ENCODE measurements at places on chromosomes 6 and 20.

GRCh38 chr6:157954150-157955117 is 27.2 kb upstream of the SYNJ2 start:
- DNase-seq, result no peak

DNA sequence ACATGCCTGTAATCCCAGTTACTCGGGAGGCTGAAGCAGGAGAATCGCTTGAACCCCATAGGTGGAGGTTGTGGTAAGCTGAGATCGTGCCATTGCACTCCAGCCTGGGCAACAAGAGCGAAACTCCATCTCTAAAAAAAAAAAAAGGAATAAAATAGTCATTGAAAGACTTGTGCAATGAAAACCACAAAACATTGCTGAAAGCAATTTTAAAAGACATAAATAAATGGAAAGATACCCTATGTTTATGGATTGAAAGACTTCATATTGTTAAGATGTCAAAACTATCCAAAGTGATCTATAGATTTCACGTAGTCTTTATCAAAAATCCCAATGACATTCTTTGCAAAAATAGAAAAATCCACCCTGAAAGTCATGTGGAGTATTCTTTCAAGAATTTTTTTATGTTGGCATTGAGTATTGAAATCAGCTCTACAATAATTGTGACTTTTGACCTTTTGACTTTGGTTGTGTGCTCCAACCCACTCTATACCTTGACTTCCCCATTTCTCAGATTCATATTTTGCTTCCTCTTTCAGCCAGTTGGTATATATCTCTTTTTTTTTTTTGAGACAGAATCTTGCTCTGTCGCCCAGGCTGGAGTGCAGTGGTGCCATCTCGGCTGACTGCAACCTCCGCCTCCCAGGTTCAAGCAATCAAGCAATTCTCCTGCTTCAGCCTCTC is 45.5 kb upstream of the SLC23A2 start:
- no peak for DNase-seq

DNA sequence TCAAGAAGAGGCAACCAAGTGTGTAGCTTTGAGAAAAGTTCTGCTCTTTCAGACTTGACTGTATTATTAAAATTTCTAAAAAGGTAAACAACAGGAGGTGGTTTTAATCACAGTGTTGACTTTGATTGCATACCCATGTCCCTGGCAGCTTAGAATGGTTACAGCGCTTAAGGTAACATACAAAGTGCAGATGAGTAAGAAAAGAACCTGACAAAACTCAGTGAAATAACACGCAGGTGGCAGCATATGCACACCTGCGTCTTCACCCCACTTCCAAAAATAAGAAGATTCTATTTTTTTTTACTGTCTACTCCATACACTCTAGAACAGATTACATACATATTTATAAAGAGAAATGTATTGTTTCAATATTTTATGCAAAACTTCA is 233.5 kb downstream of the GMPR start:
- no peak for DNase-seq

- no peak for DNase-seq
Measured at GRCh38 chr6:153301602-153302001, 170.5 kb upstream of the RGS17 start.

- DNase-seq, result peak; percentile 7
Measured at GRCh38 chr6:112833581-112834131, 486.5 kb downstream of the RFPL4B start.

Measured in astrocyte of the spinal cord (primary cell).